Activated naive CD8-positive, alpha-beta T cell treated with anti-CD3 and anti-CD28 coated beads, Interleukin-2, amount 10 ng/mL, durations not matched to agents 7 days and 5 days (primary cell): ENCODE measurements at places on chromosomes 5 and 9. TPM values are rescaled to one million over a fixed set of nuclear protein-coding genes. Genes with fewer than 3 reads are reported as not detected.

DNA sequence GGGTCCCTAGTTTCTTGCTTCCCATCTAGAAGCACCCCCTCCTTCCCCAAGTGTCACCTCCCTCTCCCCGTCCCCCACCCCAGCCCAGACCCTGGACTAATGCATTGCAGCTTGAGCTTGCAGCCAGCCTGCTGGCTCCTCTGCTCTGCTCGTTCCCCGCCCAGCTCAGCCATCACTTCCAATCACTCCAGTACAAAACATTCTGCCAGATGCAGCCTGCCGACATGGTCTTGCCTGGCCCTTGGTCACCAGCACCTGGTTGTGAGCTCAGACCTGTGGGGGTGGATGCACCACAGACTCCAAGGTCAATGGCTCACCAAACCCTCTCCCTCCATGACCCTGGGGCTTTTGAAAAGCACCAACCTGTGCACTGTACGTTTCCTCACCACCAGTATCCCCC is 172.9 kb upstream of the SMIM23 start:
- DNase-seq = no peak

DNA sequence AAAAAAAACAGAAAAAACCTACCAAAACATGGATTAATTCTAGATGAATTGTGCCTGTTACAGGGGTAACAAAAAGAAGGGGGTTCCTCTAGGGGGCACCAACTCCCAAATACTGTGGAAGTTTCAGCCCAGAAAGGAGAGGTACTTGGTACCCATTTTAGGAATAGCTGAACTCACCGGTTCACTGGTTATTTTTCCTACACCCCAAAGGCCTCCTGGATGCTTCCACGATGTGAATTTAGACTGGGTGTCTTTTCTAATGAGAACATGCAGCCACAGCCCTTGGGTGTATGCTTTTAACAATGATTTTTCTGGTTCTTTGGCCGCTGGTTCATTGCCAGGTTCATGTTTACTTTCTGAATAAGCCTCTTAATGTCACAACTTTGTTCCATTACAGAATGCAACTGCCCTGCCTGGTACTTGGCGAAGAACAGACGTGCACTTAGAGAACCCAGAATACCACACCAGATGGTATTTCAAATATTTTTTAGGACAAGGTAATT is 46.7 kb downstream of the GARNL3 start:
- no peak for DNase-seq

CCDC183 gene
- total RNA-seq = 2.2 TPM

DNA sequence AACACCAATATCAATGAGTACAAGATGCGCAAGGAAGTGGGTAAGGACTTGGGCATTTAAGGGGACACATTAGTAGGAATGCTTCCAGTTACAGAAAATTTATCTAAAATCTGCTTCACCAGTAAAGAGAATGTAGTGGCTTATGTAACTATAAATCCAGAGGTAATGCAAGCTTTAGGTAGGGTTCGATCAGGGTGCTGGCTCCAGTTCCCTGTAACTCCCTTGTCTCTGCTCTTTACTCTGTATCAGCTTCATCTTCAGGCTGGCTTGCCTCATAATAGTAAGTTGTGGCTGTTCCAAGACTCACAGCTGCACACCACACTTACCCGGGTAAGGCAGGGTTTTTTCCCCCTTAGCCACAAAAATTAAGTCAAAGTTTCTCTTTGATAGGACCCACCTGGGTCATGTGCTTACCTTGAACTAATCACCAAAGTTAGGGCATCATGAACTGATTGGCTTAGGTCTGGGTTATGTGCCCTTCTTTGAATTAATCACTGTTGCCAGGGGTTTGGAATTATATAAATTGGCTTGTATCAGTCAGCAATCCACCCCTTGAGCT is 35.5 kb downstream of the ARHGEF37 start:
- no peak for DNase-seq

DNA sequence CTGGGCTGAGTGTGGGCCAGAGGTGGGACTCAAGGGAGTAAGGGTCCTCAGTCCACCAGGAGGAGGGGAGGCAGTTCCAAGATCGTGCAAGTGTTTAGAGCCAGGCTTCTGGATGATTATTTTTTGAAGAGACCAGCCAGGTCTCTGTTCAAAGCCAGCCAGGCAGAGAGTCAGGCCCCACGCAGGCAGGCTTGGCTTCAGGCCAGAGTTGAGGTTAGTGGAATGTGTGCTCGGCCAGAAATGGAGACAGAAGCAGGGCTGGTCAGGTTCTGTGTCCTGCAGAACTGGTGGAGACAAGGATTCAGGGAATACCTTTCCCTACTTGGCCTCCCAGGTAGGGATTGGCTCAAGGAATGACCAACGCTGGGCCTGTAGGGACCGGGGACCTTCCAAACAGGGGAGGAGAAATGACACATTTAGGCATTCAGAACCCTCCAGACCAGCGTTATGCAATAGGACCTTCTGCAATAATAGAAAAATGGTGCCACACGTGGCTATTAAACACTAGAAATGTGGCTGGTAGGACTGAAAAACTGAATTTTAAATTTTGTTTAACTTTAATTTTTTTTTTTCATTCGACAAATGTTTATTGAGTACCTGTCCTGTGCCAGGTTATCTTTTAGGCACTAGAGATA is 106.2 kb downstream of the CMYA5 start:
- no peak for DNase-seq

OR1Q1 gene
- not detected for total RNA-seq

- no peak for DNase-seq
Observed at GRCh38 chr9:19306568-19306967, 73.5 kb downstream of the RPS6 start.
